ENCODE measurements at places on chromosomes 11 and 22.

GRCh38 chr11:70251659-70252321 lies 18.7 kb upstream of the PPFIA1 start:
- DNase-seq, result no peak

DNA sequence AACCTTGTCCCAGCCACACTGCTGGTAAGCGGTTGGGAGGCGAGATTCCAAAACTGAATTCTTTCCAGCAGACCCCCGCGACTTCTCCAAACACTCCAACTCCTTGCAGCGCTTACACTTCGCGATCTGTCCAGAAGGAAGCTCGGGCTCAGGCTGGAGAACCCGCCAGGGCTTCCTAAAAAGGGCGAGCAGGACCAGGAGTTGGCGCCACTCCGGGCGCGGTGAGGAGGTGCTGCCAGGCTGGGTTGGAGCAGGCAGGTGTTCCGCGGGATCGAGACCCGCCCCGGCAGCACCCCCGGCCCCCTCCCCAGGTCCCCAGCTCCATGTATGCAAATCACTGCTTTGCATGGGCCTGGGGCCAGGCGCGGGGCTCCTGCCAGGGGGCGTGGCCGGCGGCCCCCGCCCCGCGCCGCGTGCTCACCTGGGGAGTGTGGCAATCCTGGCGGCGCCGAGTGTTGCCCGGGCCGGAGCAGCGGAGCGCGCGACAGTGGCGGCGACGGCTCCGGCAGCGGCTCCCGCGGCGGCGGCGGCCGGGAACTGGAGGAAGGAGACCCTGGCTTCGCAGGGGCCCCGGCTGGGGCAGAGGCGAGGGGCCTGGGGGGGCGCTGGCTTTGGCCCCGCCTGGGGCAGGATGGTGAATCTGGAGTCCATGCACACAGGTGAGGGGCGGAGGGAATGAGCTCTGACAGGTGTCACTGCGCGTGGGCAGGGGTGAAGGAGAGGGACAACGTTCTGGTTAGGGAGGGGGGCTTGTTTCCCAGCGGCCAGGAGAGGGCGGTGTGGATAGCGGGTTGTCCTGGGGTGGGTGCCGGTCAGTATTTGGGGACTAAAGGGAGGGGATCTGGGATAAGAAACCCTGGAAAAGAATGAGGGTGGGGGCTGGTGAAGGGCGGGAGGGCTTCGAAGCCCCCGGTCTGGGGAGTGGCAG lies at the start of gene POU2F3:
Gene POU2F3, plus strand, starts transcription at position 428 of the 928 bp plus-strand sequence. Its CDS starts 204 bp downstream, at position 632.
- DNase-seq, result peak; percentile 67

GRCh38 chr11:16169541-16169940 lies 186.8 kb downstream of the SOX6 start:
- no peak for DNase-seq

DNA sequence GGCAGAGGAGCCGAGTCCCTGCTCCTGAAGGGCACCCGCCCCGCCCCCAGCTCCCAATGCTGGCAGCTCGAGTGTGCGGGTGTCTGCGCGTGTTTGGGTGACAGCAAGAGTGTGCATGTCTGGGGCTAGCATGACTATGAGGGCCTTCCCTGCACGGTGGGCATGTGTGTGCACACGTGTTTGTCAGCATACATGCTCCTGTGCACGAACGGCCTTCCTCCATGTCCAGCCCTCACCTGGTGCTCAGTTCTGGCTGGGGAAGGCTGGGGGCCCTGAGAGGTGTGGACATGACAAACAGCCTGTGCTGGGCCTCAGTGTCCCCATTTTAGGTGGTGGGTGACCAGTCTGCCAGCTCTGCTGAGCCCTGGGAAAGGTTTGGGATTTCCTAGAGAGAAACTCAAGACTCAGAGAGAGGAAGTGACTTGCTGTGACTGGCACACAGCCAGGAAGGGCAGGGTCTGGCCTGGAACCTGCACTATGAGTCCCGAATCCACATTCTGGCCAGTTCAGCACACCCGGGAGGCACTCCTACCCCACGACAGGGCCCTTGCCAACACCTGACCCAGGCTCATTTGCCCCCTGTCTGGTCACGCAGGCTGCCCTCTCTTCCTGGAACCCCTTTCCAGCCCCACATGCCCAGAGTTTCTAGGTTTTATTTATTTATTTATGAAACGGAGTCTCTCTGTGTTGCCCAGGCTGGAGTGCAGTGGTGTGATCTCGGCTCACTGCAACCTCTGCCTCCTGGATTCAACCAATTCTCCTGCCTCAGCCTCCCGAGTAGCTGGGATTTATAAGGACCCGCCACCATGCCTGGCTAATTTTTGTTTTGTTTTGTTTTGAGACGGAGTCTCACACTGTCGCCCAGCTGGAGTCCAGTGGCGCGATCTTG lies 3.3 kb upstream of the SHISA8 start:
- no peak for DNase-seq

DNA sequence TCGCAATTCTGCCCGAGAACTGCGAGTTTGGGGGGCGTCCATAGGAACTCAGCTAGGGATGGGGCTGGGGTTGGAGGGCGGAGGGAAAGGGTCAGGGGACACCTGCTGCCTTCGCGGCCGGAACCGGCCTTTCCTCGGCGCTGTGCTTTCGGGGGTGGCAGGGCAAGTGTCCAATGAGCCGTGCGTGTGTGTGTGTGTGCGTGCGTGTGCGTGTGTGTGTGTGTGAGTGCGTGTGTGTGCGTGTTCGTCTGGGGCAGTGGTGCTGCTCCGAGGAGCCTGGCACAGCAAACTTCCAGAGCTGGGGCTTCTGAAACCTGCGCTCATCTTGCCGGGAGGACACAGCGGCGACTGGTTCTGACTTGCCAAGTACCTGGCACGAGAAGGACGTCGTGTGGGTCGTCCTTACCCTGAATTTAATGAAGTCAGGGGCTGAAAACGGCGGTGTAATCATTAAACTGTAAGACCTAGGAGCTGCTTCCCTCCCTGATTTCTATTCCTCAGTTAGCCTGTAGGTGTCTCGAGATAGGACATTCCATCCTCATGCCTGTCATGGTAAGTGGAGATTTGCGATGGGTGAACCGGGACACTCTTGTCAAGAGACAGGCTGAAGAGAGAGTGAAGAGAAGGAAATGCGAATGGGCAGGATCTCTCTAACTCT lies 27.0 kb upstream of the AMOTL1 start:
- DNase-seq, result peak; percentile 38

- no peak for DNase-seq
Measured at GRCh38 chr22:44907765-44908737, 101.8 kb downstream of the PHF21B start.

DNA sequence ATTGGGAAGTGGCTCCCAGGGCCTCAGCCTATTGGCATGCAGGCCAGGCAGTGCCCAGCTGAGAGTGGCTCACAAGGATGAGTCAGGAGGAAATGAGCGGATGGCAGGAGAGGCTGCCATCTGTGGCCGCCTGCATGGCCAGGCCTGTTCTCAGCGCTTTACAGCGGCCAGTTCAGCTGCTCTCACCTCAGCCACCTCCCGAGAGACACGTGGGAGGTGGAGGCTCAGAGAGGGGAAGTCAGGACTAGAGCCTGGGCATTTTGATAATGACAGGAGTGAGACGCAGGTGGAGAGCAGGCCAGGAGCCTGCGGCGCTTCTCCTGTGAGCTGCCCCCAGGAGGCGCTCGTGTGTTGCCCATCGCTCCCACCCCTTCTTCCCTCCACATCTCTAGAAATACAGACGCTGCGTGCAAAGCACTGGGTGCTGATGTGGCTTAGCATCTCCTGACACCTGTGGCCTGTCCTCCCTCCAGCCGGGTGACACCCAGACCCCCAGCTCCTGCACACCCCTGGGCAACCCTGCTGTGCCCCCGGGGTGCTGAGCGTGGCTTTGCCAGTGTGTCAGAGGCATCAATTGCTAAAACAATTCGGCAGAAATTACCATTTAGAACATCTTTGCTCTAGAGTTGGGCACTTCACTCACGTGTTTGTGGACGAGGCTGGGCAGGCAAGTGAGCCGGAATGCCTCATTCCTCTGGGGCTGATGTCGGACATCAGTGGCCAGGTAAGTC lies 21.4 kb upstream of the PANX2 start:
- peak; percentile 70 for DNase-seq

- DNase-seq, result no peak
Measured at GRCh38 chr22:39352306-39352891, 2.6 kb downstream of the SYNGR1 start.

DNA sequence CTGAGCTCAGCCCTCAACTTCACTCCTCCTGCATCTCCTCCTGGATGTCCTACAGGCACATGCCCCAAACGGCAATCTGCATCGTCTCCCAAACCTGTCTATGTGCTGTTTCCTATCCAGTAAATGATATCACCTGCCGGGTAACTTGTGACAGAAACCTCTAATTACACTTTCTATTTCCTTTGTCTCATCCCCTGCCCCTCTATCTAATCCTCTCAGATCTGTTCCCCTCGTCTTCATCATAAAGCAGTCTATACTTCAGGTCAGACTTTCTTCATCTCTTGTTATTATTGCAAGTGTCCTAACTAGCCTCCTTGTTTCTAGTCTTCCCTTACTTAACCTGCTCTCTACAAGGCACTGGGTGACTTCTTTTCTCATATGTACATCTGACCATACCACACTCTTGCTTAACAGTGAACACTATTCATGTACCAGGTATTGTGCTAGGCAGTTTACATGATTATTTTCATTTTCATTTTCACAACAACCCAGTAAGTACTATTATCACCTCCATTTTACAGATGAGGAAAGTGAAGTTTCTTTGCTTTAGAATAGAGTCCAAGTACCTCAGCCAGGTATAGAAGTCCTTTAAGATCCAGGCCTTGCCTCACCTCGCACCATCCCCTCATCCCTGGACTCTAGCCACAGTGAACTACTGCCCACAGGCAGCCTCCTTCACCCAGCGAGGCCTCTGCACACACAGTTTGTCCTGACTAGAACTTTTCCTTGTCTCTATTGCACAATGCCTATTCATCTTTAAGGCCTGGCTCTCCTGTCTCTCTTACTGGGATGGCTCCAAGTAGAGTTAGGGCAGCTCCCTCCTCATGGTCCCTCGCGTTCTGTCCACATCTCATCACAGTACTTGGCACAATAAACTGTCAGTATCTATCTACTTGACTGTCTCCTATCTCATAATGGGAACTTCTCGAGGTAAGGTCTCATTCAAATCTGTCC lies 22.1 kb upstream of the UCP3 start:
- DNase-seq, result no peak

GRCh38 chr11:77340501-77340900 lies 39.0 kb upstream of the GDPD4 start:
- no peak for DNase-seq

DNA sequence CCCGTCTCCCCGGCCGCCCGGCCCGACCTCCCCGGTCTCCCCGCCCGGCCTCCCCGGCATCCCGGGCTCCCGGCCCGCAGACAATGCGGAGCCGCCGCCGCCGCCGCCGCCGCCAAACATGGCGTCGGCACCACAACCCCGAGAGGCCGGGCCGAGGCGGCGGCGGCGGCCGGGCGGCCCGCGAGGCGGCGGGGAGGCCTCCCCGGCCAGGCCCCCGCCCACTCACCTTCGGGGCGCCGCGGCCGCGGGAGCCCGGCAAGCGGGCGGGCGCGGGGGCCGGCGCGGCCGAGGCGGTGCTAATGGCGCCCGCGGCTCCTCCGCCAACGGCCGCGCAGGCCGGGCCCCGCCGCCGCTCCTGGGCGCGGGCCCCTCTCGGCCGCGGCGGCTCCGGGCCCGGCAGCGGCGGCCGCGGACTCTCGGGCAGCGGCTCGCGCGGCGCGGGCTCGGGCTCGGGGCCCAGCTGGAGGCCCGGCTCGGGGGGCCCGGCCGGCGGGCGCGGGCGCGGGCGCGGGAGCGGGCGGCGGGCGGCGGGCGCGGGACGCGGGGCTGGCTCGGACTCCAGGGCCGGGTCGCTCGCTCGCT lies 311 bp downstream of the BRD1 start:
- DNase-seq, result no peak

GRCh38 chr11:124577716-124578427 lies 8.1 kb downstream of the OR8A1 start:
- DNase-seq, result no peak

DNA sequence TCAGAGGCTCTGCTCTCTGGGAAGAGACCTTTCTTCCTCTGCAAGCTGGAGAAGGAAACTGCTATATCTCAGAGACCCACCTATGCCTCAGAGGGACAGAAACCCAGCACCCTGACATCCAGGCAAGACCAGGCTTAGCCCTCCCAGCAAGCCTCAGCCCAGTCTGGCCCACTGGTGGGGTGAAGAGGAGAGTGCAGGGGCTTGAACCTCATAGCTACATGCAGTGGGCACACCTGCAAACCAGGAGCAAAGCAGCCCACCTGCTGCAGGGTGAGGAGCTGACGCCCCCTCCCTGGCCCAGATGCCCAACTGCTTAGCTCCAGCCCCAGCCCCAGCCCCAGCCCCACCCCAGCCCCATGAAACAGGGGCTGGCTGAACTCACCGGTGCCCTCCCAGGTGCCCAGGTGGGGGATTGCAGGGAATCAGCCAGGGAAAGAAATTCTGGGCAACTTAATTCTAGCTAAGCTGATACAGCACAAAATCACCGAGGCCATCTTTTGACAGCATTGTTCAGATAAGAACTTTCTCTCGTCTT lies 246.8 kb downstream of the BUD13 start:
- DNase-seq, result no peak

DNA sequence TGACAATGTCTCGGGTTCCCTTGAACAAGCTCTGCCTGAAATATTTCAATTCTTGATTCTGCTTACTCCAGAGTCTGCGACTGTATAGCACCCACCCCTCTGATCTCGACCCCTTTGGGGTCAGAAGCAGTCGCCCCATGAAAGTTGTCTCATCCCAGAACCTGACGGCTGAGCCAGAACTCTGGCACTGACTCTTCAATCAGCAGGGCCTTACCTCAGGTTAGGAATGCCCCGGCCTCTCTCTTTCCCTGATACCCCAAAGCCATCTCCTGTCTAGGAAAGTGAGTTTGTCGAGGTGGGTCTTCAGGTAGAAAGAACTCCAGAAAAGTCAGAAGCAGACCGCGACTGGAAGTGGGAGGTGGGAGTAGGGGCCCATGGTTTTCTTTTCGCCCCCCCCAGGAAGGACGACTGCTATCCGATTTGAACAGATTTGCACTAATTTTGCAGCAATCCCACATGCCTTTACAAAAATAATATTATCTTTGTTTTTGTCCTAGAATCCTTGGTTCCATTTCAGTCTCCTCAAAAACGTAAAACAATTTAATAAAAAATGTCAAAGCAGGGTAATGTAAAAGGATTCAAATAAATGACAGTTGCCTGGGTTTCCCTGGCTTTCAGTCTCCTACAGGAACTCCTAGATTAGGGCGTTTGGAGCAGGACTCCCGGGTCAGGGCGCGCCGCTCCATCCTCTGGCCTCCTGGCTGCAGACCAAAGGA lies 898 bp upstream of the ROBO3 start:
- DNase-seq, result no peak

- peak; percentile 73 for DNase-seq
Measured at GRCh38 chr11:104705490-104706190, 192.6 kb downstream of the CASP12 start.

All from small intestine (tissue), 16 donors.